Spinal cord (tissue), 10 donors: ENCODE measurements at places on chromosomes 6 and 20. TPM values are rescaled to one million over a fixed set of nuclear protein-coding genes. Genes with fewer than 3 reads are reported as not detected.

GRCh38 chr6:18436341-18436740 is 49.2 kb downstream of the RNF144B start:
- H3K27ac ChIP-seq = no peak overlapping the region
- no peaks in the 10 kb centered on the region for H3K27me3 ChIP-seq
- no peaks in the 10 kb centered on the region for H3K4me1 ChIP-seq
- H3K36me3 ChIP-seq = no peaks in the 10 kb centered on the region
- H3K4me3 ChIP-seq = no peak overlapping the region

GRCh38 chr6:46208303-46208702 is 37.5 kb upstream of the ENPP5 start:
- no peak overlapping the region for H3K4me3 ChIP-seq
- DNase-seq = no peak
- H3K4me1 ChIP-seq = no peaks in the 10 kb centered on the region
- H3K27ac ChIP-seq = no peak overlapping the region

- no peak overlapping the region for H3K27ac ChIP-seq
- H3K27me3 ChIP-seq = no peaks in the 10 kb centered on the region
- DNase-seq = no peak
- no peak overlapping the region for H3K4me3 ChIP-seq
- peaks cover 27% of the 10 kb centered on the region for H3K4me1 ChIP-seq
These were observed 10.5 kb downstream of the SNAI1 start for GRCh38 chr20:49993301-49993751.

GRCh38 chr20:4082406-4083097 is 67.2 kb upstream of the RNF24 start:
- no peak overlapping the region for H3K4me3 ChIP-seq
- no peaks in the 10 kb centered on the region for H3K36me3 ChIP-seq
- no peak for DNase-seq
- H3K27ac ChIP-seq = peak overlapping the region; percentile 81
- H3K4me1 ChIP-seq = peaks cover 24% of the 10 kb centered on the region
- H3K27me3 ChIP-seq = no peaks in the 10 kb centered on the region

- H3K27ac ChIP-seq = peak within 1 kb of the TSS; percentile 84
- H3K27me3 ChIP-seq = peaks cover 28% of the 10 kb centered on the region
- peaks cover 21% of the 10 kb centered on the region for H3K4me1 ChIP-seq
- DNase-seq = no peak
- peak within 1 kb of the TSS; percentile 27 for H3K4me3 ChIP-seq
- H3K36me3 ChIP-seq = no peaks in the 10 kb centered on the region
These were observed at the start of gene NFATC2 for GRCh38 chr20:51542571-51543421. Gene NFATC2, minus strand, starts transcription at chr20:51542719. Its CDS starts 220 bp downstream, at chr20:51542499.

GRCh38 chr6:45983062-45983461 is 32.6 kb downstream of the CLIC5 start:
- H3K4me3 ChIP-seq = no peak overlapping the region
- DNase-seq = no peak
- no peak overlapping the region for H3K27ac ChIP-seq
- H3K4me1 ChIP-seq = no peaks in the 10 kb centered on the region
- no peaks in the 10 kb centered on the region for H3K36me3 ChIP-seq
- H3K27me3 ChIP-seq = no peaks in the 10 kb centered on the region

GRCh38 chr6:44731485-44732095 is 344.1 kb downstream of the CDC5L start:
- DNase-seq = no peak
- no peaks in the 10 kb centered on the region for H3K36me3 ChIP-seq
- no peak overlapping the region for H3K27ac ChIP-seq
- H3K4me1 ChIP-seq = no peaks in the 10 kb centered on the region
- H3K27me3 ChIP-seq = no peaks in the 10 kb centered on the region
- H3K4me3 ChIP-seq = no peak overlapping the region

DNA sequence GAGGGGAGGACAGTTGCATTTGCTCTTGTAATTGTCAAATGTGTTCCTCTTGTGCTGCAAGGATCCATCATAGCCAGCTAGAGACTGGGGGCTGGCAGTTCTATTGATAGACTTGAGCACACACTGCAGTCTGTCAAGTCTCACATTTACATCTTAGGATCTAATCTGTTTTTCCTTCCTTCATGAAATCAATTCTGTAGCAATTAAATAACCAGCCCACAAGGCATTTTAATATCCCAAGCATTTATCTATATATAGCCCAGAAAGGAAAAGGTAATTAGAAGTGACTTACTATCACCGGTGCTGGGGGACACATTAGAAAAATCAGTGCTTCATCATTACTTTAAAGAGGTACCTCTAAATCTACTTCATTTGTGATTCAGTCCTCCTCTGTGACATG is 143.0 kb upstream of the STXBP5 start:
- H3K4me1 ChIP-seq = no peaks in the 10 kb centered on the region
- H3K36me3 ChIP-seq = no peaks in the 10 kb centered on the region
- H3K4me3 ChIP-seq = no peak overlapping the region
- no peak overlapping the region for H3K27ac ChIP-seq
- peak; percentile 73 for DNase-seq

DNA sequence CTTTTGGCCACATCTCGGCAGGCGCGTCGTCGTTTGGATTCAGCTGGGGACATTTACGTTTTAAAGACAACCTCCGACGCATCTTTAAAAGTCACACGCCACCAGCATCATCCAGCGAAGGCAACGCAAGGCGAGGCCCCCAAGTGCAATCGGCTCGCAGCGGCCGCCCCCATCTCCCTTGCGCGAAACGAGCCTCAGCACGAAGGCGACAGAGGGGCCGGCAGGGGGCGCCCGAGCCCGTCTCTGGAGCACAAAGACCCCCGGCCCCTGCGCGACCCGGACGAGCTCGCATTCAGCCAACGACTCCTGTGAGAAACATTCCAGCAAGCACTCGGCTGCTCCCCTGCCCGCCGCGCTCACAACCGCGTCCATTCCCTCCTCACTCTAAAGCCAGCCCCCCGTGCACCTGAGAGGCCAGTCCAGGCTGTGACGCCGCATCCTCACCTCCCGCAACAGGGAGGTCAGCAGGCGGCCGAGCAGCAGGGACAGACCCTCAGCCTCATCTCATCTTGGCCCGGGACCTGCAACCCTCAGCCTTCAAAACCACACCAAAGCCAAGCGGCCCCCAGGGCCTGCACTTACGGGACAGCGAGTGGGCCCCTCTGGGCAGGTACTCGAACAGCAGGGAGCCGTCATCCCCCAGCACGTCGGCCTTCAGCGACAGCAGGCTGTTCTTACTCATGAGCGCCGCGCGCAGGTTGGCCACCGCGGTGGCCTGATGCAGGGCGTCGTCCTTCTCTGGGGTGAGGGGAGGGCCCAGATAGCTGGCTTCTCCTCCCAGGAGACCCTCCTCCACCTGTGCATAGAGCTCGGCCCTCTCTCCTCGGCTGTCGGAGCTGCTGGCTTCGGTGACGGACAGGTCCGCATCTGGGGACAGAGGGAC is 35.8 kb downstream of the SLC2A4RG start:
- H3K27me3 ChIP-seq = no peaks in the 10 kb centered on the region
- peak overlapping the region; percentile 17 for H3K4me3 ChIP-seq
- peaks cover 20% of the 10 kb centered on the region for H3K4me1 ChIP-seq
- peak; percentile 77 for DNase-seq
- H3K36me3 ChIP-seq = peaks cover 24% of the 10 kb centered on the region
- H3K27ac ChIP-seq = no peak overlapping the region

- H3K36me3 ChIP-seq = no peaks in the 10 kb centered on the region
- peaks cover 9% of the 10 kb centered on the region for H3K4me1 ChIP-seq
- DNase-seq = no peak
- H3K27me3 ChIP-seq = no peaks in the 10 kb centered on the region
- no peak overlapping the region for H3K4me3 ChIP-seq
These were observed 561.3 kb upstream of the JAG1 start for GRCh38 chr20:11235058-11235457.

GRCh38 chr20:31836853-31837608 is 8.4 kb downstream of the FOXS1 start:
- H3K36me3 ChIP-seq = no peaks in the 10 kb centered on the region
- H3K27me3 ChIP-seq = no peaks in the 10 kb centered on the region
- H3K4me1 ChIP-seq = peaks cover 64% of the 10 kb centered on the region
- H3K4me3 ChIP-seq = no peak overlapping the region

GRCh38 chr6:146938266-146938665 is 266.0 kb upstream of the STXBP5 start:
- no peaks in the 10 kb centered on the region for H3K4me1 ChIP-seq
- no peak overlapping the region for H3K27ac ChIP-seq
- no peak for DNase-seq
- H3K36me3 ChIP-seq = no peaks in the 10 kb centered on the region
- H3K27me3 ChIP-seq = no peaks in the 10 kb centered on the region

DNA sequence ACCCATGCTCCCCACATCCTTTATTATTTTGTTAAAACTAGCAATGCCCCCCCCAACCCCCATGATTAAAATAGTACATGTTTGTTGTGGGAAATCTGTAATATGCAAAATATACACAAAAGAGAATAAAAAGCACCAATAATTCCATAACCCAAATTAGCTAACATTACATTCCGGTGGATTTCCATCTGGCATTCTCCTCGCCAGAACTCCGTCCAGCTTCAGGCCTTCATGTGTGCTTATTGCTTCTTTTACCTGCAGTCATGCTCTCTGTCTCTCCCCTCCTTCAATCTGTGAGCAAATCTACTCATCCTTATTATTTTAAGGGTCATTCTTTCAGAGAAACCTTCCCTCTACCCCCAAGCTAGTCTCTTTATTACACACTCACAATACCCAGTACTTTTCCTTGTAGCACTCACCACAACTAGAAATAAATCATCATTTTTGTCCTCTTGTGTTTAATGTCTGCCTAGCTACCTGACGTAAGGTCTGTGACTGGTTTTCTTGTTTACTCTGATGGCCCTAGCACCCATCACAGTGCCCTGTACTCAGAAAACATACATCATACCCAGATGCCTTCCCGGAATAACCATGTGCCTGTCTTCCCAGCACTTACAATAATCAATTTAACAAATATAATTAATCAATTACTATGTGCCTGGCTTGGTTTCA is 25.6 kb upstream of the IER3 start:
- DNase-seq = no peak
- H3K4me1 ChIP-seq = peaks cover 10% of the 10 kb centered on the region
- H3K4me3 ChIP-seq = no peak overlapping the region
- H3K36me3 ChIP-seq = no peaks in the 10 kb centered on the region
- peak overlapping the region; percentile 33 for H3K27ac ChIP-seq

DNA sequence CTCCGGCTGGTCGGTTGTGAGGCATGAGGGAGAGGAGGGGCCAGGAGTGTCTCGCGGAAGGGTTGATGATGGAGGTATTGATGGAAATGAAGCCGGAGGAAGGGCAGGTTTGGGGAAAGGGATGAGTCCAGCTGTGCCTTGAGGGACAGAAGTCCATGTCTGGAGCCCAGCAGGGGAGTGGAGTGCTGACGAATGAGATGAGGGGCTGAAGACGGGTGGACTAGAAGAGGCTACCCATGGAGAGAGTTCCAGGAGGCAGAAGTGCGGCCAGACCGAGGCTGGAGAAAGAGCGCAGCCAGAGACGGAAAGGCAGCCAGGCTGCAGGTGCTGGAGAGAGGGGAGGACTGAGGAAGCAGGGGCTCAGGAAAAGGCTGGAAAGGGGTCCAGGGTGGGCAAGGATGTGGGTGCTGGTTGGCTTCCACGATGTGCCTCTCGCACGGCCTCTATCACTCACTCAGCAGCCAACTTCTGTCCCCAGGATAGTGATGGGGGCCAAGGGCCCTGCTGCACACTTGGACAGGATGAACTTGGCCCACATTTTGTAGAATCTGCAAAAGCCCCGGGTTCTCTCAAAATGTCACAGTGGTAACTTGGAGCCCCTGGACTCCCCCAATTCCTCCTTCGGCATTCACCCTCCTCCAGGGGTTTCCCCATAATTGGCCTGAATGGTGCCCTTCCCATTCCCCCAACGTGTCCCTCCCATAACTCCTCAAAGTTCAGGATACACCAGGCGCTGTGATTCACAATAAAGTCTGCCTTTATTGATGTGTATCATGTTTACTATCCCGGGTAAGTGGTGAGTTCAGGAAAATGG is 627 bp upstream of the EIF6 start:
- peaks cover 16% of the 10 kb centered on the region for H3K4me1 ChIP-seq
- peak overlapping the region; percentile 79 for H3K27ac ChIP-seq
- peaks cover 27% of the 10 kb centered on the region for H3K36me3 ChIP-seq
- no peak for DNase-seq

- DNase-seq = no peak
- H3K36me3 ChIP-seq = no peaks in the 10 kb centered on the region
- no peak within 1 kb of the TSS for H3K27ac ChIP-seq
These were observed at the start of gene ADGB for GRCh38 chr6:146598772-146599405. Gene ADGB, plus strand, starts transcription at chr6:146598972. Its CDS starts 69 bp downstream, at chr6:146599041.

DNA sequence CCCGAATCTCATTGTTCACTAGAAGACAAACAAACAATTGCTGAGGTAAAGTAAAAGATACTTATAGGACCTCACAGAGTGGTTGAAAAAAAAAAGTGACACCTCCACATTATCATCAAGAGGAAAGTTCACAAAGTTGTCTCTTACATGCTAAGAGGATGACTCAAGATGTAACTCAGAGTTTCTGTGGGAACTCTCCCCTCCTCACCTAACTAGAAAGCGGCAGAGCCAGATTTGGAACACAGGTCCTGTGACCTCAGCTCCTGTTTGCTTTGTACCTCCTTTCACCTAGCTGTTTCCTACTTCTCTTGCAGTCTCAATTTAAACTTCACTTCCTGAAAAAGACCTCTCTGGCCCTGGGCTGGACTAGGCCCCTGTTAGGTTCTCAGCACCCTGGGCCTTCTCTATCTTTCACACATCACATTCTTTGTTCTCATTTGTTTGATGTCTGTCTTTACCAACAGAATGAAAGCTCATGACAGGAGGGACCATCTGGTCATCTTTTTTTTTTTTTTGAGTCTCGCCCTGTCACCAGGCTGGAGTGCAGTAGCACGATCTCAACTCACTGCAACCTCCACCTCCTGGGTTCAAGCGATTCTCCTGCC is 60.8 kb downstream of the CD24 start:
- DNase-seq = no peak
- no peaks in the 10 kb centered on the region for H3K4me1 ChIP-seq
- no peak overlapping the region for H3K4me3 ChIP-seq
- no peak overlapping the region for H3K27ac ChIP-seq
- H3K36me3 ChIP-seq = no peaks in the 10 kb centered on the region

The STAU1 gene
- 54.9 TPM for total RNA-seq

DNA sequence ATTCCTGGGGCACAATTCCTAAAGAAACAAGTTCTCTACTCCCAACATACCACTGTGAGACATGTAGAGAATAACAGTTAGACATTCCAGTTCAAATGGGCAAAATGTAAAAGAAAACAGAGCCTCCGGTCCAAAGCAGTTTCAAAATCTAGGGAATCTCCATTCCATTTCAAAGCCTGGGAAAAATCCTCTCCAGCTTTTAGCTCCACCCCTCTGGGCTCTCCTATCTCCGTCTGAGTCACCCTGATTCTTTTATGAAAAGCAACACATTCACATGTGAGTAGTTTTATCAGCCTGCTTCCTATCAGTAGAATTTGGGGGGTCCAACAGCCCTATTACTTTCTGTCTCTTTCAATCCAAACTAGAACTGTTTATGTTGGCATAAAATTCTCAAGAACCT is 3.7 kb downstream of the CSNK2A1 start:
- H3K4me3 ChIP-seq = no peak overlapping the region
- no peaks in the 10 kb centered on the region for H3K27me3 ChIP-seq
- no peaks in the 10 kb centered on the region for H3K36me3 ChIP-seq
- H3K4me1 ChIP-seq = peaks cover 11% of the 10 kb centered on the region
- DNase-seq = no peak

GRCh38 chr20:31760519-31761240 is 21.6 kb downstream of the TPX2 start:
- H3K27ac ChIP-seq = no peak overlapping the region
- H3K36me3 ChIP-seq = no peaks in the 10 kb centered on the region
- H3K4me1 ChIP-seq = no peaks in the 10 kb centered on the region
